ENCODE measurements at places on chromosomes 12 and 14.
A peak's percentile ranks its signal among the peaks of the same experiment; 100 is the strongest.

DNA sequence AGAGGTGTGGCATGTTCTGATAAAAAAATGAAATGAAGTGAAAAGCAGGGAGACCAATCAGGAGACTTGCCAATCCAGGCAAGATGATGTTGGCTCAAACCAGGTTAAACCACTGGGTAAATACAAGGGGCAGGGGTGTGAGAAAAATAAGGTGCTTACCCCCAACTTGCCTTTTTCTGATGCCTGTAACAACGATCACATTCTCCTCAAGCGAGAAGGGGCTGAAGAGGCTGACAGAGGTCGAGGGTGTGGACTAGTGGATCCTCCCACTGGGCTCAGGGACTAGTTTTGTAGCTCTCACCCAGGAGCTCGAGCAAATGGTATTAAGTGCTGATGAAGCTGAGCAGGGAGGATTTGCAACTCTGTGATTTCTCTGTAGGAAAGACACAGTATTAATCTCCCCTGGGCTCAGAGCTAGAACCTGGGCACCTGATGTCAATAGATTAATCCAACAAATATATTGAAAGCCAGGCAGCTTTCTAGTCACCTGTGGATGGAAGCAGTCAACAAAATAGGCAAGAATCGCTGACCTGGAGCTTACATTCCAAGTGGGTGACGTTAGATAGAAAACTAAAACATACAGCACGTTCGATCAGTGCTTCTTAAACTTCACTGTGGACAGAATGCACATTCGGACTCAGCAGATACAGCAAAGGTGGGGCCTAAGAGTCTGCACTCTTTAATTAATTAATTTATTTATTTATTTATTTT, 15.2 kb upstream of the EAPP start:
- peak; percentile 68 for DNase-seq

DNA sequence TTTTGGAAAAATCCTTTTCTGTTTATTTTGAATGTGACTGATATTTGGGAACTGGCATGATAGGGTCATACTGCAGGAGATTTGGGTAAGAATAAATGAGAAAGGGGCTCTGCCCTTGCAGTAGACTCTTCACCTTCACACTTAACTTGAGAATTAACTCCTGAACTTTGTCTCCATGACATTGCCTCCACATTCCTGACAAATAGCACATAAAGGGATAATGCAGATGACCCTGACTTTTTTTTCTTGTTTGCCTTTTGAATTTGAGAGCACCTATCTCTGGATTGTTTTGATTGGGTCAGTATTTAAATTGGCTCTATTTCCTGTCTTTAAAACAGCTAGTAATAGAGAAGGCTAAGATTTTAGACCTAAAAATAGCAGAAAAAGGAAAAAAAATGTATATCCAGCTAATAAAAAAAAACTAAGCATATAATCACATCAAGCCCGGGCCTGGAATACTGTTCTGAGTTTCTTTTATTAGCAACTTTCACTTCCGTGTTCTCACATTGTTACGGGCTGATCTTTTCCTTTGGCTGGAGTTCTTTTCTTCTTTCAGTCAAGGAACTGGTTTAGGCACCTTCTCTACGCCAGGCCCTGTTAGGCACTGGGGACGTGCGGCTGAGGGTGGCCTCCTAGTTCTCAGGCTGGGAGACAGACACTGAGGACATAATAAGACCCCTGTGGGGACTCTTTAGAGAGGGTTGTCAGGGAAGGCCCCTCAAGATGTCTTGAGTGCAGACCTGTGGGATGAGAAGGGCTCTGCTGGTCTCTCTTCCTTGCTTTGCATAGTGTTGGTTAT, 53.1 kb upstream of the GNPNAT1 start:
- no peak for DNase-seq

GRCh38 chr14:29724991-29725390, 202.7 kb downstream of the PRKD1 start:
- DNase-seq: no peak

- DNase-seq: no peak
Measured at GRCh38 chr14:29738950-29739349, 188.7 kb downstream of the PRKD1 start.

DNA sequence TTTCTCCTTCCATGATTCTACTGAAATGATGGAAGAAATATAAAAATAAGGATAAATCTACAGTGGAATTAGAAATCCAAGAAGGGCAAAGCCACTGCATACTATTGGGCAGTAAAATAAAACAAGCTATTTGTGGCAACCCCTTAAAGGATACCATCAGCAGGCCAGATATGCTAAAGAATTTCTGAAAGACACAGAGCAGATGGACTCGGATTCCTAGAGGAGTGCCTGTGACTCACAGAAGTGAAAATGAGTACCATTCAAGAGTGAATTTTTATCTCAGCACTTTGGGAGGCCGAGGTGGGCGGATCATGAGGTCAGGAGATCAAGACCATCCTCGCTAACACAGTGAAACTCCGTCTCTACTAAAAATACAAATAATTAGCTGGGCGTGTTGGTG, 318.1 kb downstream of the LRIG3 start:
- DNase-seq: no peak

DNA sequence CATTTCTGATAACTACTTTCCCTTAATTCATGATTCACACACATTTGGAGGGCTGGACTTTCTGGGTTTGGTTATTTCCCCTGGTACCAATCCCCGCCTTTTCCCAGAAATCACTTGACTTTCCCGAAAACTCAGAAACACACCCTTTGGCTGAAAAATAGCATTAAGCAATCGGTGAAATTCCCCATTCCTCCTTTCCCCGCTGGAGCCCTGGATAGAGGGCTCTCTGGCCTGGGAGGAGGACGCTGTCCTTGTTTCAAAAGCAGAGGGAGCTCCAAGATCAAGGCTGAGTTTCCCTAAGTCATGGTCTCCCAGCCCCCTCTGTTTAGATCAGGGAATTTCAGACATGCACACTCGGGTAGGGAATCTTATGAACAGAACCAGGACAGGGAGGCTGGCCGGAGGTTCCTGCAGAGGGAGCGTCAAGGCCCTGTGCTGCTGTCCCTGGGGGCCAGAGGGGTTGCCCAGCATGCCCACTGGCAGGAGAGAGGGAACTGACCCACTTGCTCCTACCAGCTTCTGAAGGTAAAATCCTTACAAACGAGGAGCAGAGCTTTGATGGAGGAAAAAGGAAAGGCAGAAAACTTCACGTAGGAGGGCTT, at the start of gene C1S:
TSS of gene C1S (plus strand) at position 366 of the 602 bp plus-strand sequence. CDS start 1,195 bp downstream, outside the sequence.
- no peak for DNase-seq

DNA sequence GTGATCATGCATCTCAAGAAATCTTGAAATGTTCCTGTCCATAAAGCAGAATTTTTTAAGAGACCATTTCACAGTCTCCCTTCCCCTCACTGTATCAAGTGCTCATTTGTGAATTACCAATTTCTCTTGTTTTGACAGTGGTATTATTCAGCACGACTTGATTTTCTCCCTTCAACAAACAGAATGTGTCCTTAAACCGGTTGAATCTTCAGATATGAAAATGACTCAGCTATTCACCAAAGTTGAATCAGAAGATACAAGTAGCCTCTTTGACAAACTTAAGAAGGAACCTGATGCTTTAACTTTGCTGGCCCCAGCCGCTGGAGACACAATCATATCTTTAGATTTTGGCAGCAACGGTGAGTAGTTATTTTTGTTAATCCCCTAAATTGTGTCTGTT, 25.5 kb upstream of the SNAPC1 start:
- no peak for DNase-seq

DNA sequence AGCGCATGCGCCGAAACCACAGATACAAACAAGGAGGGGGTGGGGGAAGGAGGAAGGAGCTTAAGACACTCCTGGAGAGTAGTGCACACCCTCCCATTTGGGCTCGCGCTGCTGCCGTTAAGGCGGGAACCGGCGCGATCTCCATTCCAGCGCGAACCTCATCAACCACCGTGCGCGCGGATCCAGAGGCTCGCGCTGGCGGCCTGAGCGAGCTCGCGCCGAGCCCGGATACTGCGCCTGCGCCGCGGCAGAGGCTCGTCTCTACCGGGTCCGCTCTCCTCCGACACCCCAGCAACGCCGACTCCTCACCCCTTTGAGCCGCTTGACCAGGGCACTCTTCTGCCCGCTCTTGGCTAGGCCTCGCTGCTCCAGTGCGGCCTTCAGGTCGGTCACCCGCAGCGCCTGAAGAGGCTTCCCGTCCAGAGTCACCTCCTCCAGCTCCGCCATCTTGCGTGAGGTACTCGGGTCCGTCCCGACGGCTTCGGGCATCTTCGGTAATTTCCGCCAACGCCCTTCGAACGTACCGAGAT, at the start of gene ACIN1:
TSS of gene ACIN1 (minus strand) at position 471 of the 530 bp plus-strand sequence. CDS start at position 447, 24 bp downstream.
- no peak for DNase-seq

- DNase-seq: no peak
Measured at GRCh38 chr14:44782775-44783238, 178.9 kb downstream of the KLHL28 start.

DNA sequence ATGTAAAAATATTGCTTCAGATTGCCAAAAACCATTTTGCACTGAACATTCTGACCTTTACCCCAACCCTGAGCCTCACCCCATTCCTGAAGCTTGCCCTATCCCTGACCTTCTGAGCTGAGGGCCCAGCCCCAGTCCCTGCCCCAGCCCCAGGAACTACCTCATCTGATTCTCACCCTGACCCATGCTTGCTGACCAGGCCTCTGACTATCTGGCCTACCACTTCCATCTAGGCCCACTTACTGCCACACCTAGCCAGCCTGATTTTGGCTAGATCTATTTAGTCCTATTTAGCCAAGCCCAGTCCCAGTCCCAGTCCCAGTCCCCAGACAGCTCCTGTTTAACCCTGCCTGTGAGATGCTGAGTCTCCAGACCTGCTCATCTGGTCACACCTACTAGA, 33.6 kb downstream of the OR10P1 start:
- DNase-seq: no peak

GRCh38 chr12:111842556-111843396, 748 bp downstream of the MAPKAPK5 start:
- DNase-seq: no peak

- no peak for DNase-seq
Measured at GRCh38 chr12:32476446-32476845, 77.1 kb downstream of the FGD4 start.

DNA sequence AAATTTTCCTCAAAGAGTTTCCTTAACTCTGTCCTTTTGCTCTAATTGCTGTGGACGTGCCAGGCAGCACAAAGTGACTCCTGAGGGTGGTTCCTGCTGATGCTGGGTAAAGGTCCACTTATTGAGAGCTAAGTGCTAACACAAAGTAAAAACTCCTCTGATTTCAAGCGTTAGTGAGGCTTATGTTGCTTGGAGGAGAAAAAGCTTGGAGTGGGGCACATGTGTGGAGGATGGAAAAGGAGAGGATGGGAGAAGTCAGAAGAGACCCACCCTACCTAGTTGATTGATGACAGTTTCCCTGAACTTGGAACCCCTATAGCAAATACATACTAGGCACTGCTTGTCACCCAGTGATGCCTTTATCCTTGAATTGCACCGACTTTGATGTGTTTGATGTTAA, 10.1 kb upstream of the SLC11A2 start:
- no peak for DNase-seq

DNA sequence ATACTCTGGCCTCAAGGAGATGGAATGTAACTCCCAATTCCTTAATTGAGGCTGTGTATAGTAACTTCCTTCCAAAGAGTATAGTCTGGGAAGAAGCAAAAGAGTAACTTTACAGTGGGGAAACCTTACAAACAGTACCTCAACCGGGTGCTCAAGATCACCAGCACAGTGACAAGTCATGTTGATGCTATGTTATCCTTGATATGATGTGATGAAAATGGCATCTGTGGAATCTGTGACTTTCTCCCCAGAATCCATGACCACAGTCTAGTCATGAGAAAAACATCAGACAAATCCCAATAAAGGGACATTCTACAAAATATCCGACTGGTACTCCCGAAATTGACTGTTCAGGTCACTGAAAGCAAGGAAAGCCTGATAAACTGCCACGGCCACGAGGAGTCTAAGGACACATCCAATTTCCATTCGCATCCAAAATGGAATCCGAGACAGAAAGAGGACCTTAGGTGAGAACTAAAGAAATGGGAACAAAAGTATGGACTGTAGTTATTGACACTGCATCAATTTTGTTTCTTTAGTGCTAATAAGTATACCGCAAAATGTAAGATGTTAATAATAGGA, 97.3 kb upstream of the FRMD6 start:
- no peak for DNase-seq

DNA sequence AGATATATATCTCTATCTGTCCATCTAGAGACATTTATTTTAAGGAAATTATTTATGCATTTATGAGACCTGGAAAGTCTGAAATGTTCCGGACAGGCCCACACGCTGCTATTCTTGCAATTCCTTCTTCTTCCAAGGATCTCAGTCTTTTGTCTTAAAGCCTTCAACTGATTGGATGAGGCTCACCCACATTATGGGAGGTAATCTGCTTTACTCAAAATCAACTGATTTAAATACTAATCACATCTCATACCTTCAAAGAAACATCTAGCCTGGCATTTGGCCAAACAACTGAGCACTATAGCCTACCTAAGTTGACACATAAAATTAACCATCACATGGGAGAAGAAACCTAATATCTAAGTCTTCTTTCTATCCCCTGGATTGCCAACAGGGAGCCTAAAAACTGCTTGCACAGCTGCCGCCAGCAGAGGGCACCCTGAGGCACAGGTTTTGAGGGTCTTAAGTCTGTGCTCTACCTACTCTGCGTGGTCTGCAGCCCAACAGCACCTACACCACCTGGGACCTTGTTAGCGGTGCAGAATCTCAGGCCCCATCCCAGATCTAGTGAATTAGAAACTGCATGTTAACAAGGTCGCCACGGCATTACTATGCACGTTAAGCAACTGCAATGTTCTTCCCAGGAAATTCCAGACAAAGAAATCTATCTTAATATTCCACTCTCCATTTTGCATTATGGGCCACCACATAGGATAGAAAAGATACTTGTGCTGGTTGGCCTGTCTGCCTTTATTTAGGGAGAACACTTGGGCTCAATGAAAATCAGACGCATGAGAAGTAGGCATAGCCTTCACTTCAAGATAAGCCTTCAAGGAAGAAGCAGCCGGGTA, 249.7 kb downstream of the FOXG1 start:
- DNase-seq: peak; percentile 2

DNA sequence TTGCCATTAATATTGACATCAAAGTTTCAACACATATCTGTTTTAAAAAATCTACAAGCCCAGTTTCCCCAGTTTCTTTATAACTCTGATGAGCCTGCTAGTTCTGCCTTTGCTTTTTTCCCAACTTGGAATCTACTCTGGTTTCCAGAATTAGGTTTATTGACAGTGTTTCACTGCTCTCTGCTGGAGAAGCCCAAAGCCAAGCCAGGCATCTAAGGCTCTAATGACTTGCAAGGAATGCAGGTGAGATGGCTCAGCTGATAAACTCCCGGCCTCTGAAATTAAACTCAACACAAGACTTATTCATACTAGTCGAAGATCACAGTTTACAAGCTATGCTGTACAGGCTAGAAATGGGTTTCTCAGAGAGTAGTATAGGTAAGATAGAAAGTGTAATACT, 54.3 kb downstream of the HMGA2 start:
- no peak for DNase-seq

- DNase-seq: no peak
Measured at GRCh38 chr14:53599221-53599945, 357.2 kb downstream of the BMP4 start.

GRCh38 chr14:103302966-103303365, 31.1 kb upstream of the EIF5 start:
- DNase-seq: no peak

DNA sequence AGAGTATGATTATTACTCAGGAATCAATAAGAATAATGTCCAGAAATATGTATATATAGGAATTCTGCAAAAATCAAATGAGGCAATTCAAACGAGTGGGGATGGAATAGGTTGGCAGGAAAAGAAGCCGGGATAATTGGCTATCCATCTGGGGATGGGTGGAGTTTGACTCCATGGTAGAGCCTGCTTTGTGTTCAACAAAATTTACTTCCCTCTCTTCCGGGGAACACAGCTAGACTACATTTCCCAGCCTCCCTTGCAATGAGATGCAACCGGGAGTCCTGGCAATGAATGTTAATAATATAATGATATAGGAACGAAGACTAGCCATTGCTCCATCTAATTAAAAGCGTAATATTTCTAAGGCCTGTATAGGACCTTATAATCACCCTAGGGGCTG, 146.6 kb downstream of the EFCAB11 start:
- no peak for DNase-seq
